Esophagus muscularis mucosa (tissue), 4 donors: ENCODE measurements at places on chromosomes 12 and 14. TPM values are rescaled to one million over a fixed set of nuclear protein-coding genes. Genes with fewer than 3 reads are reported as not detected.
A peak's percentile ranks its signal among the peaks of the same experiment; 100 is the strongest.

The SERPINA9 gene
- not detected for total RNA-seq

DNA sequence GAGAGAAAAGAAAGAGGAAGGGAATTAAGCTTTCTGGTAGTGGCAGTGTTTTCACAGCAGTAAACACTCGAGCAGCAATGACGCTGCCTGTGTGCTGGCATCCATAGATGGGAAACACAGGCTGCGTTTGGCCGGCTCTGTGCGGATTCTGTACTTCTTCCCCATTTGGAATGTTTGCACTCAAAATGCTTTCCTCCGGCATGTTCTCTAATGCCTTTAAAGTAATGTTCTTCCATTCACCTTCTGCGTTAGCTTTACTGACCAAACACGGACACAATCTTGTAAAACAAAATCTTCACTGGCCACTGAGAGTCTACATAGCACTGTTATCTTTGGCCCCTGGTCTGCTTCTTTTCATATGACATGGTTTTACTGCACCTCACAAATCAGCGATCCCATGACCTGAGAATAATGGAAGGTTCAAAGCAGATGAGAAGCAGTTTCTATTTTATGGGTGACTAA, 31.4 kb downstream of the DCP1B start:
- no peak for DNase-seq

DNA sequence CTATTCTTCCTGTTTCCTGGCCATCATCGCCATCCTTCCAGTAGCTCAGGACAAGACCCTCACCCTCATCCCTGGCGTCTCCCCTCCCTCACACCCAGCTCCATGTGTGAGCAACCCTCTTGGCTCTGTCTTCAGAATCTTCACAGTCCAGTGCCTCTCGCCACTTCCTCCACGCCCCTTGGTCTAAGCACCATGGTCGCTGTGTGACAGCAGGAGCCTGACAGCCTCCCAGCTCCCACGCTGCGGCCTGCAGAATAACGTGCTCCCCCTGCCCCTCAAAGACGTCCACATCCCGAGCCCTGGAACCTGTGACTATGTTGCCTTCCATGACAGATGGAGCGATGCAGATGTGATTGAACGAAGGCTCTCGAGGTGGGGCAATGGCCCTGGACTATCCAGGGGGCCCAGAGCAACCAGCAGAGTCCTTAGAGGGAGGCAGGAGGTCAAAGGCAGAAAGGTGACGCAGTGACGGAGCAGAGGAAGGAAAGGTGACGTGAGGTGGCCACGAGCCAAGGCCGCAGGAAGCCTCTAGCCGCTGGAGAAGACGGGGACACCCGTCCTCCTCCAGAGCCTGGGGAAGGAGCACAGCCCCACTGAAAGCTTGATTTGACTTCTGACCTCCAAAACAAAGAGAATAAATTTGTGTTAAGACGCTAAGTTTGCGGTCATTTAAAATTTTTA, 139.8 kb downstream of the CALM1 start:
- DNase-seq = no peak

The CELA1 gene
- total RNA-seq = not detected

The TEAD4 gene
- 7.5 TPM for total RNA-seq

The PGF gene
- total RNA-seq = 18.3 TPM

The SLC8A3 gene
- 0.19 TPM for total RNA-seq

The SLC25A47 gene
- not detected for total RNA-seq

The IGF1 gene
- total RNA-seq = 79.4 TPM

The ALG10B gene
- 5.7 TPM for total RNA-seq

DNA sequence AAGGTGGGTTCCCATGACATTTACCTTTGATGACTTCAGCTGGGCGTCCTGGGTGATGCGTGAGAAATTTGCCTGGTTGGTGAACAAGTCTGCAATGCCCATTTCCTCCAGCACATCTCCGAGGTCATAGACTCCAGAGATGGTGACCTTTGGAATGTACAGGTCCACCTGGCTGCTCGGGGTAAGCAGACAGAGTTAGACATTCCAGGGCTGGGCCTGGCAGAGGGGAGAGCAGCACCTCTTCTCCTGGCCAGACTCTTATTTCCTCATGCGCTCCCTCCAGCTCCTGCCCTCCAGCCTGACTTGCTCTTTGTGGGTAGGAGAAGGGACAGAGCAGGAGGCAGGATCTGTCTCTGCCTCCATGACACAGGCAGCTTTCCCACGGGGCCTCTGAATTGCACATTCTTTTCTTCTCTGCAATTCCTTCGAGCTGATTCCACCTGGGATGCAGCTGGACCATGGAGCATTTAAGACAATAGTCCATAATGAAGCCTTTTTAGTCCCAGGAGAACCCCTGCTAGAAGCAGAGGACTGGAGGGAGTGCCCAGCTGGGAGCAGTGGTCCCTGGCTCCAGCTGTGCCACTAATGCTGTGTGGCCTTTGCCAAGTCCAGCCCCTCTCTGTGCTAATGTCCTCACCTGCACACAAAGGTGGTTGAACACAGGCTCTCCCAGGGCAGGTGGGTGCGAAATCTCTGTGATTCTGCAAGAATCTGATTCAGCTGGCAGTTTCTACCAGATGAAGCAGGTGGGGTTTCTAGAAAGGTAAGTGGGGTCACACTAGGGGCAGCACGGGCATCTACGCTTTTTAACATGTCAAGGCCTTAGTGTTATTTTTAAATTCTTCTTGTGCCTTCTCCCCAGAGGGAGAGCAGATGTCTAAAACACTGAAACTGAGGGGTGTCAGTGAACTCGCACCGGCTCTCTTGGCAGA, 13.2 kb upstream of the SERPINA10 start:
- peak; percentile 79 for DNase-seq

The ESRRB gene
- 0.17 TPM for total RNA-seq

The FZD10 gene
- 1.1 TPM for total RNA-seq

The C12orf50 gene
- total RNA-seq = not detected

DNA sequence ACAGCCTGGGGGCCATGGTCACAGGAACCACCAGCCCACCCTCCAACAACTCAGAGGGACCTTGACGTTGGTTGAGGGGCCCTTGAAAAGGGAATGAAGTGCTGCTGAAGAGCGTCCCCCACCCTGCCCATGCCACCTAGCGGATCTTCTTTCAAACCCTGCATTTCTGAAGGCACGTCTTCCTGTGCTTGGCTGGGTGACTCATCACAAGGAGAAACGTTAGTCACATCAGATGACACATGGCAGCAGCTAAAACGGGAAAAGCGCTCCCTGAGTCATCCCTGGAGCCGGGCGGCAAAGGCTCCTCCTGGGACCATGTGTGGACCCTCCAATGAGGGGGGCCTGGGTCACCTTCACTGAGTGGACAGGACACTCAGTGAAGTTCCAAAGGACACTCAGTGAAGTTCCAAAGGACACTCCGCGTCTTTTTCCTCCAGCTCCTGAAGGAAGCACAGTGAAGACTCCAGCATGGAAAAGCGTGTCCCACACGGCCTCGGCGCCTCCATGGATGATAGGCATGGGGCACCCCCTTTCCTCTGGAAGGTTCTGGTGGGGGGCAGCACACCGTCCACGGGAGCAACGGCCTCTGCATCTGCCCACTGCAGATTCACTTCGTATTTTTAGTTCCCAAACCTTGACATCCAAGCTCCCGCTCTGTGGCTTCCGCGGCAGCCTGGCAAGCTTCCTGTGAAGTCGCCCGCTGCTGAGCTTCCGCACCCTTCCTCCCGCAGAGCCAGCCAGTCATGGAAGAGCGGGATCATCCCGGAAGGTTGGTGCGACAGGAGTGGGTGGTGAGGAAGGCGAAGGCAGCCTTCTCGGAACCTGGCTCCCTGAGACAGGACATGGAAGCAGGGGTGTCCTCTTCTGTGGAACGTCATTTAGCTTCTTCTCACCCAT, 383.4 kb downstream of the VRK1 start:
- DNase-seq = peak; percentile 86

- no peak for DNase-seq
Observed at GRCh38 chr14:89881839-89882238, 72.7 kb downstream of the EFCAB11 start.

DNA sequence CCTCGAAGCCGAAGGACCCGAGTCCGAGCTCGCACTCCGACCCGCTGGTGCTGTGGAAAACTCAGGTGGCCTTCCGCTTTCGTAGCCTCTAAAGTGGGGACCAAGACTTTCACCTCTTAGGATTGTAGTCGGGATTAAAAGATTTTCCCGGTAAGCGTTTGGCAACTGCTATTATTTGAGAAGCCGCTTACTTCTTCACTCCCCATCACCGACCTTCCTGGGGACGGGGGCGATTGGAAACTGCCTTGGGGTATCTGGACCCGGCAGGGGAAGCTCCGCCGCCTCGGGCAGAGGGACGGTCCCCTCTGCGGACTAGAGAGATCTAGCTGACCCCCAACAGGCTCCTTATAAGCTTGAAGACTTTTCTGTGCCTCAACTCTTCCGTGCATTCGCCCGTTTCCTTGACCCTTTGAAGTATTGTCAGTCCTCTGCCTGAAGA, 659 bp downstream of the TRAFD1 start:
- DNase-seq = no peak

DNA sequence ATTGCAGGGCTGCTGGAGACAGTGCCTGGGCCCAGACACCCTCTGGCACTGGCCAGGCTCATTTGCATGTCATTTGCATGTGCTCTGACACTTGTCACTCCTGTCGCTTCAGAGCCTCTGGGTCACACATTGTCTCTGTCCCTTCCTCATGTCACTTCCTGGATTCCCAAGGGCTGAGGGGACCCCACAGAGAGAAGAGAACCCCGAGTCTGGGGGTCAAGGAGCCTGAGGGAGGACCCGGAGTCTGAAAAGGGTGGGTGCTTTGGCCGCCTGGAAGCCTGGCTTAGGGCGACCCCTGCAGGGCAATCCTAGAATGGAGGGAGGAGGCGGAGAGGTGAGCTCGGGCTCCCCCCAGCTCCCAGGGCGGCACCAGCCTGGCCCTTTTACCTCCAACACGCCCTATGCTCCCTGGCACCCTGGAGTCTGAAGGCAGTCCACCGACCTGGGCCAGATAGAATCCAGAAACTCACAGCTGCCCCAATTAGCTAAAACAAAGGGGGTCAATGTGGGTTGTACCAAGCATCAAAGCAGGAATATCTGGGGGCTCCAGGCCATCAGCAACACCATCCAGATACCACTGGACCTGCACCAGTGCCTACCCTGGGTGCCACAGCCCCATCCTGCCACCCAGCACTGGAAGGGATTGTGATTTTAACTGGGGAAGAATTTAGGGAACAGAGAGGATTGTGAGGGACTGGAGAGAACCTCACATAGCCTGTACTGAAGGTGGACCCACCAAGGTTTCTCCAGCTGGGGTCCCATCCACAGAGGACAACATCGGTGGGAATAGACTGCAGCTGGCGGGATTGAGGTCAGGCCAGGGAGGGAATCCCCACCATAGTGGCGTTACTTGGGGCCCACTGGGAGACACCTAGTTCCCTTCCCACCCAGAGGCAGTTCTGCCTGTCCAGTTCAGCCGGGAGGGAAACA, 21.8 kb upstream of the KRT78 start:
- DNase-seq = no peak

The SLC10A1 gene
- total RNA-seq = not detected

The MYF6 gene
- not detected for total RNA-seq

DNA sequence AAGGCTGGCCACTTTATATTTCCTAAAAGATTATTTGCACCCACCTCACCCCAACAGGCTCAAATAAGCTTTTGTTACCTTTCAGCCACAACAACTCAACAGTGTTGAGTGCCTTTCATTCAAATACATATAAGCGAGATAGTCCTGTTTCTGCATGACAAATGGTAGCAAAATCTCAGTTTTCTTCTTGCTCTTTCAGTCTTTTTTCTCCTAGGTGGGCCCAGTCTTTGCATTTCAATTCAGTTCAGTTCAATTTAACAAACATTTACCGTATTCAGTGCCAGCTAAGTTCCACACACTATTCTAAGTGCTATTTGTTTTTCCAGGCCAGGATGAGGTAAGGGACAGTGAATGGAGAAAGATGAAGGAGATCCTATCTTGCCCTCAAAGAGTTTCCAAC, 25.9 kb upstream of the BMP4 start:
- no peak for DNase-seq

- DNase-seq = no peak
Observed at GRCh38 chr12:47343684-47344567, 264.2 kb upstream of the AMIGO2 start.

DNA sequence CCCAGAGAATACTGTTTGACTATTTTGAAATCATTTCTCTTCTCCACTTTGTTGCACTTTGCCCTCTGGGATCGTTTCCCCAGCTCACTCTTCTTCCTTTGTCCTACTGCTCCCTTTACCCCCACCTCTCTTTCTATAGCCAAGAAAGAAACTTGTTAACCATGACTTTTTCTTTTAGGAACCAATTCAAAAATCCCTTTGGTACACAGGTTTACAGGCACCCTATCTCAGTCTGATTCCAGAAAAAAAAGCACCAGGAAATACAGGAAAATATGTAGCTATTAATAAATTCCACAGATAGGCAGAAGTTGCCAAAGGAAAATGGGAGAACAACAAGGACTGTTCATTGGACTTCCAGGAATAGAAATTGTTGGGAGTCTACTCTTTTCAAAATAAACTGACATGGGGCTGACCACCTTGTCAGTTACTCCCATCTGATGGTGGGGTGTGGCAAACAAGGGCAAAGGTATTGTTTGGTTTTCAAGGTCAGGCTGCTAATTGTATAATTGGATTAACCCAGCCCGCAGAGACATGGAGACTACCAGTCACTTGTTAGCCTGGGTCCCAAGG, 82.4 kb downstream of the CRADD start:
- DNase-seq = no peak

- no peak for DNase-seq
Observed at GRCh38 chr12:69141074-69141473, 98.3 kb upstream of the CPSF6 start.

The IL22 gene
- total RNA-seq = not detected

The A2ML1 gene
- not detected for total RNA-seq

- DNase-seq = no peak
Observed at GRCh38 chr12:130334937-130335336, 2.8 kb upstream of the PIWIL1 start.

The TC2N gene
- total RNA-seq = 27.8 TPM
